ENCODE measurements at places on chromosomes 1 and 21. TPM values are rescaled to one million over a fixed set of nuclear protein-coding genes. Genes with fewer than 3 reads are reported as not detected.

- peak; percentile 81 for DNase-seq
Observed at GRCh38 chr1:96309783-96310182, 411.8 kb upstream of the PTBP2 start.

DNA sequence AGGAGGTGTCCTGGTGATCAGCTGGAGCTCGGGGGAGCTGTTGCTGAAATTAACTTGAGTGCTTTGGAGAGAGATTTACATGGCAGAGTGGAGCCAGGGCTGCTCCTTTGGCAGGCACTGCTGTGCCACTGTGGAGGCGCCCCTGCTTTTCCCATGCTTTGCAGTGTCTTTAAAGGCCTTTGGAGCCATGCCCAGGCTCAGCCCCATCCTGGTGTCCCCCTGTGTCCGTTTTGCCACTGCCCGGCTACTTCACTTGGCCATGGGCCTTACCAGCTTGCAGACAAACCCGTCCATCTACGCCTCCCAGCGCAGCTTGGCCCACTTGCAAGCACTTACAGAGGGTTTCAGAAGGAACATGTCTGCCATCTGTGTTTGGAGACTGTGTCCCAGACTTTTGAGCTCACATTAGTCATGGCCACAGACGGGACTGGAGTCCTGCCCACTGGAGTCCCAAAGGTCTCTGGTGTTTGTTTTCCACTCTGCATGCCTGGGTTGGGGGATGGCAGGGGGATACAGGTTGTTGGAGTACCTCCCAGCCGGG lies 18.2 kb upstream of the LAMTOR5 start:
- no peak for DNase-seq

DNA sequence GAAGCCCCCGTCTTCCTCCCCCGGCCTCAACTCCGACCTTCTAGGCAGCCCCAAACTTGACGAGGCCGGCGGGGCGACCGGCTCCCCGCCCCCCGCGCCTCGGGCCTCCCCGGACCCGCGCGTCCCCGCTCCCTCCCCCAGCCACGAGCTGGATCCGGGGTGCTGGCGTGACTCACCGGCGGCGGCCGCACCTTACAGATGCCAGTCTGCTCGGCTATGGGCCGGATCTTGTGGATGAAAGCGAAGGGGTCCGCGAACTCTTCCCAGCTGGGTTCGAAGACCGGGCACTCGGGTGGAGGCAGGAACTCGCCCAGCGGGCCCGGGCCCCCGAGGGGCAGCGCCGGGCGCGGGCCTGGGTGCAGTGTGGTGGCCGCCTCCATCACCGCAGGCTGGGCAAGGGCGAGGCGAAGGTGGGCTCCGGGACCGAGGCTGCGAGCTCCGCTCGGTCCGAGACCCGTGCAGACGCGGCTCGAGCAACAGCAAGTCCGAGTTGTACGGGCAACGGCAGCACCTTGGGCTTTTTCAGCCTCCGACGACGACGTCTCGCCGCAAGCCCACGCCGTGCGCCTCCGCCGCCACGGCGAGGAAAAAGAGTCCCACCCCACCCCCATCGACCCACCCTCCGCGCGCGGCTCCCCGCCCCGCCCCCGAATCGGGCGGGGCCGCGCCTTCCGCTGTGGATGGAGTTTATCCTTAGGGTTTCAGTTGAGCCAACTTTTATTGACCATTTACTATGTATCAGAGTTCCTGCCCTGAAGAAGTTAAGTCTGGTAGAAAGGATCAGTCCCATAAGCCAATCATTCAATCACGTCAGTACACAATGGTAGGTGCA lies at the start of gene KDM5B:
Gene KDM5B, minus strand, starts transcription at position 496 of the 832 bp plus-strand sequence. Its CDS starts 116 bp downstream, at position 380.
- peak; percentile 78 for DNase-seq

The AKIRIN1 gene
- total RNA-seq, result 63.9 TPM

The C1orf105 gene
- not detected for total RNA-seq

The NMNAT2 gene
- 0.56 TPM for total RNA-seq

The ACTN2 gene
- under 0.01 TPM for total RNA-seq
